ENCODE measurements at places on chromosomes 12 and 14.
A peak's percentile ranks its signal among the peaks of the same experiment; 100 is the strongest.

GRCh38 chr12:31813305-31813704 lies 84.5 kb upstream of the AMN1 start:
- no peak for DNase-seq

GRCh38 chr14:71193663-71194062 lies 286.4 kb downstream of the PCNX1 start:
- DNase-seq, result no peak

DNA sequence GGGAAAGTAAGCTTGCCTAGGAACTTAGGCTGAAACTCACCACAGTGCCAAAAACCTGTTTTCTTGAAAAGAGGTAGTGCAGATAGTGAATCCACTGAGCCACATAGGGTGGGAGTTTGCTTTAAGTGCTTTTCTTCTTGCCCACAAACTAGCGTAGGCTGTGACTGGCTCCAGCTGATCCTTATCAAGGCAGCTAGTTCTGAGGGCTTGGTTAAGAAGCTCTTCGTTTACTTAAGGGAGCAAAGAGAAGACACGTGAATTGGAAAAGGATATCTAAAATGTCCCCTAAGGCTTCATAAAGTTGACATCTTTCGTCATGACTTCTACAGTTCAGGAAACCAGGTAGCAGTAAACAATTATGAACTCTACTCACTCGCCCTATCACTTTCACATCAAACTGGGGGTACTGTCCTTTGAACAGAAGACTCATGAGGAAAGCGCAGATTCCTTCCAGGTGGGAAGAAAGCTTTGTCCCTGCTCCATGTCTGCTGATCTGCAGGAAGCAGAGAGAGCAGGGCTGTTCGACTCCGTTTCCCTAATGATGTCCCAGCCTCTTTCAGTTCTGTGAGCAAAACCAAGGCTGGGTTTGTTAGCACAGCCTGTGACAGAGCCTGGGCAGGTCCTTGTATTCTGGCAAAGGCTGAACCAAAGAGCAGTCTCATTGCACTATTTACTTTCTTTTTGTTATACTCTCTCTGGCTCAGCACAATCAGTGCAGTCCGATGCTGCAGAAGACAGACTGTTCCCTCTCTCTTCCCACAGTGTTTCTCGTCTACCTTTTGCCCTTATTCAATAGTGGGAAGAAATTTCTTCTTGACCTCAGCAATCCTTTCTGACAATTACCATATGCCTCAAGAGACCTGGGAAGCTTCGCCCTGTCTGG lies 93.5 kb upstream of the ETV6 start:
- no peak for DNase-seq

DNA sequence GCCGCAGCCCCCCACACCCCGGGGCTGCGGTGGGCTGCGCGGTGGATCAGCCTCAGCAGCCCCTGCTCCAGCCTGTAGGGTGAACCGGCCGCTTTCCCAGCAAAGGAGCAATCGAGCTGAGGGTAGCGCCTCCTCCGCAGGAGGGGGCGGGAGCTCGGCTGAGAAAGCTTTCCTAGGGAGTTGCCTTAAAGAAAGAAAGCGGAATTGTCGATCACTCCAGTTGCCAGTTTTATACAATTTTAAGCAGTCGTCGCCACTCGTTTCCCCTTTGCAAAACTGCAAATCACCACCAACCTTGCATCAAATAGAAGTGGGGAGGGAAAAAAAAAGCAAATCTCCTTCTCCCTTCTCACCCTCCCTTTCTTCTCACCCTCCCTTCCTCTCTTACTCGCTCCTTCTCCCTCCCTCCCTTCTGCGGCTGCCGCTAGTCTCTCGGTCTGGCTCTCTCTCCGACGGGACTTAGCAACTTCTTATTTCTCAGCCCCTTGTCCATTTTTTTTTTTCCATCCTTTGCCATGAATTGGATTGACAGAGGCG lies at the start of gene PDE3A:
TSS of gene PDE3A (plus strand) at position 424 of the 537 bp plus-strand sequence. CDS start 748 bp downstream, outside the sequence.
- DNase-seq, result no peak

- no peak for DNase-seq
Measured at GRCh38 chr12:92828565-92828964, 100.5 kb downstream of the EEA1 start.

DNA sequence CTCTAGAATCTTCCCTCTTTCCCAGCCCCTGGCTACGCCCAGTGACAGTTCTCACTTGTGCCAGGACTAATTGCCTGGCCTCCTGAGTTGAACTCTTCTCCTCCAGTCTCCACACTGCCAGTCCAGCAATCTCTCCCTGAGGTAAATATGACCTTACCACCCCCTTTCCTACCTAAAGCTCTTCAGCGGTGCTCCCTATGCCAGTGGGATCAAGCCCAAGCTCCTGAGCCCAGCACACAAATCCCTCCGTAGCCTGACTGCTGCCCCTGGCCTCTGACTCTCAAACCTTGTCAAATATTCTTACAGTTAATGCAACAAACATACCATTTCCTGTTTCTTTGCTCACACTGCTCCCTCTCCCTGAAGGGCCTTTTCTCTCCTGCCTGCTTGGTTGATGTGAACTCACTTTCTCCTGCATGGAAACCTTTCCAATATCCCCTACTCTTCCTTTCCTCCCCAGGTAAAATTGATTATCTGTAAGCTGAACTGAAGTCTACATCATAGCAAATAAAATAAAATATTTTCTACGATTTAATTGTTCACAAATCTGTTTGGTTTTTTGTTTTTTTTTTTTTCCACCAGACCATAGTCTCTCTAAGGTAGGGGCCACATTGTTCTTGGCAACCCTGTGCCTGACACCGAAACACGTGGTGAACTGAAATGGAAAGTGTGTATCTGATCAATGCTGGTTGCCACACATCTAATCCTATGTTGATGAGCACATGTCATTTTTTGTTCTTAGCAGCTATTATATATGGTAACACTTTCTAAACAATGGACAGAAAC lies 147.5 kb downstream of the SLC38A6 start:
- DNase-seq, result no peak

DNA sequence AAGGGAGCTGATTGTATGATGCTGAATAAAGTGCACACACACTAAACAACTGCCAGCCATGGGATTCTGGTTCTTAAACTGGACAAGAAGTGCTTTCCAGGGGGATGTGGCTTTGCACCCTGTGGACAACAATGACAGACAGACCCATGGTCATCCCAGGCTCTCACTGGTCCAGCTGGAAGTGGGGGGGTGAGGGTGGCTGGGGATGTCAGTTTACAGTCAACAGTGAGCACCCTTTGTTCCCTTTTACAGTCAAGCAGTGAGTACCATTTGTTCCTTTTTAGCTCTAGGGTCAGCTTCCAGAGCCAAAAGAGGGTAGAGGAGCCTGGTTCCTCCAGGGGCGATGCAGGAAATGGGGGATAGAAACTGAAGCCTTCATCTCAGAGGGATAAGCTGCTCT lies 100.7 kb downstream of the SMOC1 start:
- no peak for DNase-seq

GRCh38 chr12:7004287-7004803 lies 13.9 kb downstream of the LPCAT3 start:
- no peak for DNase-seq

- DNase-seq, result no peak
Measured at GRCh38 chr14:33070475-33070874, 131.8 kb downstream of the NPAS3 start.

- no peak for DNase-seq
Measured at GRCh38 chr14:58574623-58575022, 63.1 kb upstream of the DACT1 start.

DNA sequence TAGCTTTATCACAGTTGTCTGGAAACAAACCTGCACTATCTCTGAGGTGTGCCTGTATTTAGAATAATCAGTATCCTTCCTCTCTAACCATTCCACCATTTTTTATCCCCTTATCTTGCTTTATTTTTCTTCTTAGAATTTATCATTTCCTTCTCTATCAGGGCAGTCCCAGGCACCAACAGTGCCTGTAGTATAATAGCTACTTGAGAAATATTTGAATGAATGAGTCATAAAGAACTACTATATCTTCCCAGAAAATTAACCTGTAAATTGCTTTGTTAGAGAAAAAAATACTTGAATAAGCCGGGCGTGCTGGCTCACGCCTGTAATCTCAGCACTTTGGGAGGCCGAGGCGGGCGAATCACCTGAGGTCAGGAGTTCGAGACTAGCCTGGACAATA lies 21.2 kb upstream of the FOXJ2 start:
- DNase-seq, result no peak

DNA sequence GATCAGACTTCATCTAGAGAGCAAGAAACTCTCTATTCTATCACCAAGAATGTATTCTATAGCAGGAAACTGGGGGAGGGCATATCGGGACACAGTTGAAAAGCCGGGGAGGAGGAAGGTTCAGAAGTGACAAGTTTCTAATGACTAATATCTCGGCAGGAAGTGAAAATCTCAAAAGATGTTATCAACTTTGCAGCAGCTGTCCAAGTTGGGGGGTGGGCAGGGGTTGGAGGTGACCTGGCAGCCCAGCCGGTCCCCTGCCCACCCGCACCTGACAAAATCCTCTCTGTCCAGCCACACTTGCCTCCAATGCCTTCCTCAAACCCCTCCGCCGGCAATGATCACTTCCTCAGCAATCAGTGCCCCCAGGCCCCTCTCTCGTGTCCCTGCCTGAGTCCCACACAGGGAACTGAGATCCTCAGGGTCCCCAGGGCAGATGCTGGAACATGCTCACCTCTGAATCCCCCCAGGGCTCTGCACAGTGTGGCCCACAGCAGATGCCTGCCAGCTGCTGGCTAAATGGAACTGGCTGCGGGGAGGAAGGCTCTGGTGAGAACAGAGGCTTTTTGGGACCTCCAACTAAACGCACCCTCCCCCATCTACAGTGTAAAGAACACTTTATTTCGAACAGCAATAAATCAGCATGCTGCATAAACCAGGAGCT lies 43.9 kb downstream of the CCDC88C start:
- no peak for DNase-seq

DNA sequence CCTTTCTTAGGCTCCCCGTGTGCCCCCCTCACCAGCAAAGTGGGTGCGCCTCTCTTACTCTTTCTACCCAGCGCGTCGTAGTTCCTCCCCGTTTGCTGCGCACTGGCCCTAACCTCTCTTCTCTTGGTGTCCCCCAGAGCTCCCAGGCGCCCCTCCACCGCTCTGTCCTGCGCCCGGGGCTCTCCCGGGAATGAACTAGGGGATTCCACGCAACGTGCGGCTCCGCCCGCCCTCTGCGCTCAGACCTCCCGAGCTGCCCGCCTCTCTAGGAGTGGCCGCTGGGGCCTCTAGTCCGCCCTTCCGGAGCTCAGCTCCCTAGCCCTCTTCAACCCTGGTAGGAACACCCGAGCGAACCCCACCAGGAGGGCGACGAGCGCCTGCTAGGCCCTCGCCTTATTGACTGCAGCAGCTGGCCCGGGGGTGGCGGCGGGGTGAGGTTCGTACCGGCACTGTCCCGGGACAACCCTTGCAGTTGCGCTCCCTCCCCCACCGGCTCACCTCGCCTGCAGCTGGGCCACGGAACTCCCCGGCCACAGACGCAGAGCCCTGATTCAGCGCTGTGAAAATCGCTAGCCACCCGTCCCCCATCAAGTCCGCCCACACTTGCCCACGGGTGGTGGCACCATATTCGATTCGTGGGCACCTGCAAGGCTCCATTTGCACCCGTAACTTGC lies 1.3 kb downstream of the TMEM233 start:
- no peak for DNase-seq

GRCh38 chr12:128791395-128792322 lies 32.1 kb downstream of the SLC15A4 start:
- DNase-seq, result no peak

GRCh38 chr12:132191715-132192553 lies 47.7 kb downstream of the NOC4L start:
- no peak for DNase-seq

- no peak for DNase-seq
Measured at GRCh38 chr14:23481362-23481970, 12.0 kb downstream of the NGDN start.

DNA sequence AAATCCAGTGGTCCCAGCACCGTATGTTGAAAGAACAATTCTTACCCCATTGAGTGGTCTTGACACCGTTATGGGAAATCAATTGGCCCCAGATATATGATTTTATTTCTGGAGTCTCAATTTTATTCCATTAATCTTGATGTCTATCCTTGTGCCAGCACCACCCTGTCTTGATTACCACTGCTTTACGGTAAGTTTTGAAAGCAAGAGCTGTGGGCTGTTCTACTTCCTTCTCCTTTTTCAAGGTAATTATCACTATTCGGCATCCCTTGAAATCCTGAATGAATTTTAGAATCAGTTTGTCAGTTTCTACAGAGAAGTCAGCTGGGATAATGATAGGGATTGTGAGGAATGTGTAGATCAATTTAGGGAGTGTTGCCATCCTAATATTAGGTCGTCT lies 160.8 kb upstream of the SFSWAP start:
- DNase-seq, result no peak

DNA sequence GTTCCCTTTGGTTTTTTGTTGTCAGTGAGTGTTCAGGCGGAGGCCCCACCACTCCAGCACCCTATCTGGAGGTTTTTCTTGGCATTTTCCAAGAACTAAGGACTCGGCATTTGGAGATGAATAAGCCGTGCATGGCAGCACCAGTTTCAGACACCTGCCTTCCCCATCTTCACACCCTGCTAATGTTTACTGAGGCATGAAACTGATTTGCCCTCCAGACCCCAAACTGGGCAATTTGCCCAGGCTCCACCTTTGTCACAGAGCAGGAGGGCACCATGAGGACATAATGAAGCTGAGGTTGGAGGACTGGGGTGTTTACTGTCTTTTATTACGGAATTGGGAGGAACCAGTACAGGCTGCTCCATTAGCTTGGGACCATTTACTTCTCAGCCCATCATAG lies 113.4 kb downstream of the LGMN start:
- DNase-seq, result no peak

DNA sequence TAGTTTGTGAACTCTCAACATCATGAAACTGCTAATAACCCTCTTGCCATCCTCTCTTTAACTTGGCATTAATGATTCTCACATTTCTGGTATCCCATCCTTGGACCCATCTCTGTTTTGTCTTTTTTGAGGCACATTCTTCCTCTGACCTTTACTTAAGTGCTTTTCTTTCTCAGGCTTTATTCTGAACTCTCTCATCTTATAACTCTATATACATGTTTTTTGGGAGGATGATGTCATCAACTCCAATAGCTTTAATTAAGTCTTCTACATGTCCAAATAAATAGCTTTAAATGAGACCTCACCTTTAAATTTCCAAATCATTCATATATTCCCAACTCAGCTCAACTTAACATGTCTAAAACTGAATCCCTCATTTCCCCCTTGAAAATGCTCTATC lies 88.4 kb downstream of the PPFIA2 start:
- no peak for DNase-seq

GRCh38 chr12:125540580-125541204 lies 475.5 kb downstream of the AACS start:
- no peak for DNase-seq

- DNase-seq, result no peak
Measured at GRCh38 chr12:33116284-33116683, 219.7 kb upstream of the PKP2 start.

- DNase-seq, result peak; percentile 92
Measured at GRCh38 chr12:56020423-56021184, at the start of gene IKZF4. Gene IKZF4, plus strand, starts transcription at chr12:56021043. Its CDS starts 451 bp downstream, at chr12:56021494.
